ENCODE measurements at places on chromosomes 16 and 17.

DNA sequence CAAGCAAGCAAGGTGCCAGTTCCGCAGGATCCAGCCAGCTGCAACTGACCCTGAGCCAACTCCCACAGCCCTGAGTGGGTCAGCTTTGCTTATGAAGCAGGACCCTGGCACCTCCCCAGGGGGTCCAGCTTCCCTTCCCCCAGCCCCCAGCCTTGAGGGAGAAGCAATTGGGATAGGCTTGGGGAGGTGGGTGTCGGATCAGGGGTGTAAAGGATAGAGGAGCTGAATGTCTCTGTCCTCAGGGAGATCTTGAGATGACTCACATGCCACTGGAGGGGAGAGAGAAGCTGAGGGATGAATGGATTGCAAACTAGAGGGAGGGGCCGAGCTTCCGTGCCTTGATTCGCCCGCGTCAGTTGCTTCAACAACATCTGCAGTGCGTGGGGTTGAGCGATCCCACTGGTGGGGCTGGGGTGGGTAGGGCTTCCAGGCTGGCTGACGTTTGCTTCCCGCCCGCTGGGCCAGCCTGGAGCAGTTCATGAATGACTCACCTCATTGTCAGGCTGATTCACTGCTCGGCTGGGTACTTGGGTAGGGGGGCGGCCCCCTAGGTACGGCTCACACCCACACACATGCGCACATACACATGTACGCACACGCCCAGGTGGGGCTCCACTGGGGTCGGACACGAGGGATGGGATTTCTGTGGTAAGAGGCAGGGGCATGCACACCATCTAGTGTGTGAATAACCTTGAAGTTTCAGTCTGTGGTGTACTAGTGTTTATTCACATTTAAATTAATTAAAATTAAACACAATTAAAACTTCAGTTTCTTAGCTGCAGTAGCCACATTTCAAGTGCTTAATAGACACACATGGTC, 3.6 kb upstream of the HROB start:
- peak; percentile 89 for DNase-seq

GRCh38 chr16:64544859-64545258, 577.0 kb downstream of the CDH11 start:
- DNase-seq, result no peak

DNA sequence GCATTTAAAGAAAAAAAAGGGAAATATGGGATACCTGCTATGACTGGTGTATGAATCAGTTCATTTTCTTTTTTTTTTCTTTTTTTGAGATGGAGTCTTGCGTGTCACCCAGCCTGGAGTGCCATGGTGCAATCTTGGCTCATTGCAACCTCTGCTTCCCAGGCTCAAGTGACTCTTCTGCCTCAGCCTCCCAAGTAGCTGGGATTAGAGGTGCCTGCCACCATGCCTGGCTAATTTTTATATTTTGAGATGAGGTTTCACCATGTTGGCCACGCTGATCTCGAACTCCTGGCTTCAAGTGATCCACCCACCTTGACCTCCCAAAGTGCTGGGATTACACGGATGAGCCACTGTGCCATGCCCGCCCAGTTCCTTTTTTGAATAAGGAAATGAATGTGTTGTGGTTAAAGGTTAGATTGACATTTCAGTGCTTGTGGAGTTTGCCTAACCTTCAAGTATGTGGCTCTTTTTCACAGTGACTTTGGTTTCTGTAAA, 7.7 kb downstream of the HAPSTR1 start:
- DNase-seq, result no peak

GRCh38 chr17:79942591-79943346, 92.9 kb downstream of the TBC1D16 start:
- peak; percentile 28 for DNase-seq

Measured in psoas muscle (tissue), 8 donors.